ENCODE measurements at places on chromosomes 5 and 9.

GRCh38 chr9:92234514-92234913, 59.0 kb downstream of the IARS1 start:
- no peak for DNase-seq

DNA sequence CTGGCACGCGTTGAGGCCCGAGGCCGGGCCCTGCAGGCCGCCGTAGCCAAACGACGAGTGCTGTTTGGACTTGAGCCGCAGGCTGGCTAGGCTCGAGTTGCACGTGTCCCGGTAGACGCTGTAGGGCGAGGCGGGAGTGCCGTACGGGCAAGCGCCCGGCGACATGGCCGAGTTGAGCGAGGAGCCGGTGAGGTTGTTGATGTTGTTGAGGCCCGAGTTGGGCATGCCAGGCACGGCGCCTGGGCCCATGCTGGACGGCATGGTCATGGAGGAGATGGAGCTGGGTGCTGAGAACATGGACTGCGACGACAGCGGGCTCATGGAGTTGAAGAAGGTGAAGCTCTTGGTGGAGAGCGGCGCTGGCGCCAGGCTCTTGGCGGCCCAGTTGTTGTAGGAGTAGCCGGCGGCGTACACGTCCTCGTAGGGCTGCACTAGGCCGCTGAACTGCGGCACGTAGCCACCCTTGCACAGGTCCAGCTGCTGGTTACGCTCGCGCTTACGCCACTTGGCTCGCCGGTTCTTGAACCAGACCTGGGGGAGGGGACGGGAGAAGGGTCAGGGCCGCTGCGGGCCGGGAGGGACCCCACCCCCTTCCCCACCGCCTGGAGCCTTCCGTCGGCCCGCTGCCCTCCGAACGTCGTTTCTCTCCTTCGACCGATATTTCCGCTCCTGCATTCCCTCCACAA, 5.1 kb downstream of the PITX1 start:
- no peak for DNase-seq

DNA sequence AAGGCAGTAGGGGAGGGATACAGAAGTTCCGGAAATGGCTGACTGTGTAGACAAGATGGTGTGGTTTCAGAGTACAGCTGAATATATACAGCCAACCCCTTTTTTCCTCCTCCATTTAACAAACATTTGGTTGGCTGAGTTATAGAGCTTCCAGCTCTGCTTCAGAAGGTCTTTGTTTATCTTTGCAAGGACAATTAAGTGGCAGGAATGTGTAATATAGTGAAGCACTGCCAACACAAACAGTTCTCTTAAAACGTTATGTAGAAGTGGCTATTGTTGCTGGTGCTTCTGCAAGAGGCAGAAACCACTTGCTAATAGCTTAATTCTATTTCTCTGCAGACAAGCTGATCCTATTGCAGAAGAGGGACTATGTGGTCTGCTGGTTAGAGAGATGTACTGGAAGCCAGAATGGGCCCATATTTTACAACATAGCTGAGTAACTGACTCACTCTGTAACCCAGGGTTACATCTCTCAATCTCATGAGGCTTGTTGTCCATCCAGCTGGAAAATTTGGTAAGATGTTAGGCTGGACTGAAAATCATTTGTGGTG, 62.7 kb upstream of the OSMR start:
- peak; percentile 97 for DNase-seq

- no peak for DNase-seq
Measured at GRCh38 chr9:124834591-124834990, 18.7 kb upstream of the WDR38 start.

DNA sequence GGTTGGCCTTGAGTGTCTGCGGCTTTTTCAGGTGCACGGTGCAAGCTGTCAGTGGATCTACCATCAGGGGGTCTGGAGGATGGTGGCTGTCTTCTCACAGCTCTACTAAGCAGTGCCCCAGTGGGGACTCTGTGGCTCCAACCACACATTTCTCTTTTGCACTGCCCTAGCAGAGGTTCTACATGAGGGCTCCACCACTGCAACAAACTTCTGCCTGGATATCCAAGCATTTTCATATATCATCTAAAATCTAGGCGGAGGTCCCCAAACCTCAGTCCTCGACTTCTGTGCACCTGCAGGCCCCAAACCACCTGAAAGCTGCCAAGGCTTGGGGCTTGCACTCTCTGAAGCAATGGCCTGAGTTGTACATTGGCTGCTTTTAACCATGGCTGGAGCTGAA, 601.5 kb downstream of the MTRR start:
- no peak for DNase-seq

DNA sequence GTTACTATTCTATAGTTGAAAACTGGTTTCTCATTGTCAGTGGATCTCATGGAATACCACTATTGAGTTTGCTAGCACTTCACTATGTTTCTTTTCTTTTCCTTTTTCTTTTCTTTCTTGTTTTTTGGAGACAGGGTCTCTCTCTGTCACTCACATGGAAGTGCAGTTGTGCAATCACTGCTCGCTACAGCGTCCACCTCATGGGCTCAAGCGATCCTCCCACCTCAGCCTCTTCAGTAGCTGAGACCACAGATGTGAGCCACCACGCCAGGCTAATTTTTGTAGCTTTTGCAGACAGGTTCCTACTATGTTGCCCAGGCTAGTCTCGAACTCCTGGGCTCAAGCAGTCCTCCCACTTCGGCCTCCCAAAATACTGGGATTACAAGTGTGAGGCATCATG, 42.7 kb upstream of the VCAN start:
- no peak for DNase-seq

DNA sequence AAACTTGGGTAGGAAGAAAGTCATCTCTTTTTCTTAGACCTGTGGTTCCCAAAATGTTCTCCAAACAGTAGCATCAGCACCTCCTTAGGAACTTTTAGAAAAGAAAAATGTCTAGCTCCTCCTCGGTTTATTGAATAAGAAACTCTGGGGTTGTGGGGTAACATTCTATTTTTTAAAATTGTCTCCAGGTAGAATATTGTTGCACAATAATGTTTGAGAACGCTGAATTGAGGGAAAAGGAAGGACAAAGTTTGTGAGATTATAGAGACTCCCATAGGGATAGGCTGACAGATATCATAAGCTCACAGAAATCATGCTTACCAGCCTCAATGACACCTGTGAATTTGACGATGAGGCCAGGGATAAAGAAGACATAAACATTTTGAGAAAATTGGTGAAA, 1199.0 kb upstream of the CDH6 start:
- no peak for DNase-seq

- no peak for DNase-seq
Measured at GRCh38 chr5:96468956-96469355, 35.9 kb upstream of the PCSK1 start.

- DNase-seq: no peak
Measured at GRCh38 chr5:151026679-151027078, 6.3 kb downstream of the GPX3 start.

- DNase-seq: no peak
Measured at GRCh38 chr5:132020568-132021339, 9.3 kb upstream of the ACSL6 start.

DNA sequence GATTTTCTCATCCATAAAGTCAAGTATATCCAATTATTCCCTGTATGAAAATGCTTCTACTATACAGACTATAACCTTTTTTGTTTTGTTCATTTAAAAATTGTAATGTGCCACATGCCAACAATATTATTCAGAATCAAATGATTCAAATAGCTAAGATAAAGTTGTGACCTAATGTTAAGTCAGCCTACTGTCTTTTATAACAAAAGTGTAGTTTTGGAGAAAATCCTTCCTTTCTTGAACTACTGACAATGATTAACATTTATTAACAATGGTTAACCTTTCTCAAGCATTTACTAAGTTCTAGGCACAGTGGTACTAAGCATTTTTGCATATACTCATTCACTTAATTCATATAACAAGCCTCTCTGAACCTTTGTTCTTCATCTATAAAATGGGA, 25.0 kb downstream of the CSF2 start:
- no peak for DNase-seq

DNA sequence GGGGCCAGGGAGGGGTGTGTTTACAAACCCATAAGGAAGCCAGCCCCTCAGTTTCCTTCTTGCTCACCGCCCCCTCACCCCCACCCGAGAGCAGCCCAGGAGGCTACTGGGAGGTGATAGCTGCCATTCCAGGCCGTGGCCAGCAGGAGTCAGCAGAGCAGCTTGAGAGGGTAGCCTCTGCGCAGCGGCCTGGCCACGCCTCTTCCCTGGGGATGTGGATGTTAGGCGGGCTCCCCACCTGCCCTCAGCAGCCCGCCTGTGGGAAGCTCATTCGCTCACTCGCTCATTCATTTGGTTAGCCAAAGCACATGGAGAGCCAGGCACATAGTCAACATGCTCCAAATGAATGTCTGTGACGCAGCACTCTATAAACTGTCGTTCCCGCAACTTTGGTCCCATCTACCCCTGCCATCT, 6.1 kb upstream of the DPM2 start:
- no peak for DNase-seq

- DNase-seq: no peak
Measured at GRCh38 chr5:175870820-175871447, 444 bp upstream of the CPLX2 start.

DNA sequence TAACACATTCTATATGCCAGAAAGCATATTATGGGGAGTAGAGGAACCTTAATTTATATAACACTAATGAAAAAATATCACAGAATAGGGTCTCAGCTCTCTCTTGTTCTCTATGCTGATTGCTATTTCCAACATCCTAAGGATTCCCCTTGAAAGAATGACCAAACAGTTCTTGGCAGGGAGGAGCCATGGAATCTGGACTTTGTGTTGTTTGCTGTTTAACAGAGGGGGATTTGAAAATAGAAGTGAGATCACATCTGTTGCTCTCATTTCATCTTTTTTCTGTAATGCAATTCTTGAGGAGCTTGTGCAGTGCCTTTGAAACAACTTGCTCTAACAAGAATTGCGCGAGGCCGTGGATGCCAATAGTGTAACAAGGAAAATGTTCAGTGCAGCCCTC, 755.3 kb downstream of the TLE1 start:
- no peak for DNase-seq

- no peak for DNase-seq
Measured at GRCh38 chr5:110070836-110071235, 381.1 kb downstream of the MAN2A1 start.

- no peak for DNase-seq
Measured at GRCh38 chr5:134374232-134374631, 2.9 kb downstream of the UBE2B start.

GRCh38 chr5:138884554-138884953, 9.4 kb upstream of the LRRTM2 start:
- no peak for DNase-seq

DNA sequence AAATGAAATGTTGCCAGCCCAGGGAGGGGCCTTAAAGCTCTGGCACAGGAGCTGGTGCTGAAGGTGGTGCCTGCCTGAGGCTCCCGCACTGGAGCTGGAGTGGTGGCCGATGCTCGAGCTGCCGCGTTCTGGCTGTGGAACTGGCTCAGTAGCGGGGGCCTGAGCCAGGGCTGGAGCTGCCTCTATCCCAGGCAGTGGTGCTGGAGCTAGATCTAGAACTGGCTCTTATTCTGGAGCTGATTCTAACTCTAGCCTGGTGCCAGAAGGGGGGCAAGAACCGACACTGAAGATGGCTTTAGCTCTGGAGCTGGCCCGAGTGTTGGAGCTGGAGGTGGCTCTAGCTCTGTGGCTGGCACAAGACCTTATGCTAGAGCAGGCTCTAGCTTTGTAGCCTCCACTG, 19.2 kb downstream of the OBP2B start:
- no peak for DNase-seq

DNA sequence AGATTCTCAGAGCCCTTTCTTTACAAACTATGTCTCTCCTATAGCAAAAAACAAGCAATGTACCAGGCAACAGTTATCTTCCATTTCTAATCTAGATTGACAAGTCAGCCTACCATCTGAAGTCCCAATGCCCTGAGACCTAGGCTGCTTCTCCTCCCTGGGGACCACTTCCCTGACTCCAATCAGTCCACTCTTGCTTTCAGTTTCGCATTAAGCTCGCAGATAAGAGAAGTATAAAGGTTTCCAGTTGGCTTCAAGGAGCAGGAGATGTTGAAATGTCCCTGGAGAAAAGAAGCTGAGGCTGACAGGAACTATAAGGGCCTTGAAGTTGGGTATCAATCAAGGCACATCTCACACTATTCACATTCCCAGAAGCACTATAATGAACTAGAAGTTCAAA, 32.3 kb downstream of the ERP44 start:
- DNase-seq: peak; percentile 37

DNA sequence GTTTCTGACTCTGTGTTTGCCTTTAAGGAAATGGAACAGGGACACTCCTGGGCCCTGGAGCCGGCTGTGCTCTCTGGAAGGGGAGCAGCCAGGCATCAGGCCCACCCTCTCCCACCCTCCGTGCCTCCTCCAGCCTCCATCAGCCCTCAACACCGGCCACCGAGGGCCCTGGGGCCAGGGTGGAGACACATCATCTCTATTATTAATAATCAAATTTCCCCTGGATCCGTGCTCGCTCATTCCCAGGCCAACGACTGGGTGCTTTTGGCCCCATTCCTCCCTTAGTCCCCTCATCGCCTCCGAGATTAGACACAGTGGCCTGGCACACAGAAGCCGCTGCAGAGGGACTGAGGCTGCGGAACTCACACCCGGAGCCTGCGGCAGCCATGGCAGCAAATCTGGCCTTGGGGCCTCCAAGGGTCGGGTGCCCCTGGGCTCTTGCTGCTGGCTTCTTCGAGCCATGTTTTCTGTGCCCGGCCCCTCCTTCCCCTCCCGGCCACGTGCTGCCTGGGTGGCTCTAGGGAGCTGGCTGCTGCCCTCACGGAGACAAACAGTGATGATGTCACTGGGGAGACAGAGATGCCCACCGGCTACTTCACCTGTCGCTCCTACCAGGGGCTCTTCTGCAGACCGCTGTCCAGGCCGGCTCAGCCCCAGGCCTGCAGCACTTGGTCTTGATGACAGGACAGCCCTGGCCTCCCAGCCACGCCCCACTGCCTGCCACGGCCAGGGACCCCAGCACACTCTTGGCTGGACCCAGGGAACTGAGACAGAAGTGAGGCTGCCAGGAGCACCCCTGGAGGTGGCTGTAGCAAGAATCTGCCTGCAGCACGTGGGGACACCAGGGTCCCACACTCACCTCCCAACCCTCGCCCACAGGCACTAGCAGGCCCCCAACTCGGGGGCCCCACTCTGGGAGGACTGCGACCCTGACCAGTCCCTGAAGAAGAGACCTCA, 76.6 kb upstream of the PPP1R26 start:
- no peak for DNase-seq

DNA sequence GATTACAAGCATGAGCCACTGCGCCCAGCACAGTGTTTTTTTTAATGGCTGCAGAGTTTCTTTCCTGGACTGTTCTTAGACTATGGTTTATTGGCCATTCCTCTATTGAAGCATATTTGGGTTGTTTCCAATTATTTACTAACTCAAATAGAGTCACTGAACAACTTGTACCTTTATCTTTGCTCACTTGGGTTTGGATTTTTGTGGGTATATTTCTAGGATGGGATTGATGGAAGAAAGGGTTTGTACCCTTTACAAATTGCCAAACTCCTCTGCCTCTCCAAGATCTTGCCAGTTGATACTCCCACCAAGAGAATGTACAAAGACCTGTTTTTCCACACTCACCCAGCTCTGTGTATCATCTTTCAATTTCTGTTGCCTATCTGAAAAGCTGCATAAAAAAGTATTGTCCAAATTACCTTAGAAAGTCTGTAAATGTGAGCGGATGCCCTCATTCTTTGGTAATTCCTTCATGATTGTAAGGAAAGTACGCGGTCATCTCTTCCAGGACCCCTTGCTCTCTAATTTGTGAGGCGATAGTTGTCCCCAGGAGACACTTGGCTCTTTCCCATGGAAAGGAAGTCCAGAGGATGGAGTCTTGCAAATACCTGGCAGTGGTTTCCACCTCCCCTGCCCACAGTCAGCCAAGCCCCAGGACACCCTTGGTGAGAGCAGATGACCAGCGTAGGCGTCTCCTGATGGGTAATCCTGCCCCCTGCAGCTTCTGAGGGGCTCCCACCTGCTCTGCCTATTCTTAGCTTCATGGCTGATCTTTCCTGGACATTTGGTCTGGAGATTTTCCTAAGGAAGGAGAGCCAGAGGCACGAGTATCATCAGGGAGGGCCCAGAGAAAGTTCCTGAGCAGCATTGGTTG, 33.0 kb downstream of the ARHGEF37 start:
- no peak for DNase-seq
